ENCODE measurements at places on chromosomes 6 and 20.

- DNase-seq, result peak; percentile 93
These were observed 87.5 kb downstream of the ZFP64 start for GRCh38 chr20:52103913-52104545.

DNA sequence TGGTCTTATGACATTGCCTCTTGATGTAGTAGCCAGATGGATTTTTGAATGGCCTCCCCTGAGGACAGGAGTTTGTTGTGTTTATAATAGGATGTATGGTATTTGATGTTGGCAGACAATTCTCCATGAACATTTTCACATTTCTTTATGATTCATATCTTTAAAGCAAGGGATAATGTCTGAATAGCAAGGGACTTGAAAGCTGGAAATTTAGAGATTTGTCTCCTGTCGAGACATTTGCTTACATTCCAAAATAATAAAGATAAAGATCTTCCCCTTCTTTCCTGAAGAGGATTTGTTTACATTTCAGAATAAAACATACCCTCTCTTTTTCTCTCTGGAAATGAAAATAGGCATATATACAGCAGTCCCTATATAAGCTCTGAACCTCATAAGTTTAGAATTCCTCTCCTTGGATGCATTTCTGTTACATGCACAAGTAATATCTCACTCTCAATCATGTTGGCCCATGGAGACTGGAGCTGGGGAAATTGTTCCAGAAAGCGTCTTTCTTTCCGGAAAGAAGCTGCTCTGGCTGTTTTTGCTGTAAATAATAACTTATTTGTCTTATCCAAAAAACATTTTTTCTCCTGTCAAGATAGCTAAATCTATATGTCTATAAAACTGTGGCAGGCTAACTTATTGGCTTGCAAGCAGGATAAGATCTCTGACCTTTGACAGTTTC, 42.5 kb upstream of the ASCC3 start:
- no peak for DNase-seq

GRCh38 chr20:41276317-41276751, 41.2 kb downstream of the ZHX3 start:
- DNase-seq, result peak; percentile 15

- DNase-seq, result no peak
These were observed 10.5 kb downstream of the FAM120B start for GRCh38 chr6:170317076-170317475.

DNA sequence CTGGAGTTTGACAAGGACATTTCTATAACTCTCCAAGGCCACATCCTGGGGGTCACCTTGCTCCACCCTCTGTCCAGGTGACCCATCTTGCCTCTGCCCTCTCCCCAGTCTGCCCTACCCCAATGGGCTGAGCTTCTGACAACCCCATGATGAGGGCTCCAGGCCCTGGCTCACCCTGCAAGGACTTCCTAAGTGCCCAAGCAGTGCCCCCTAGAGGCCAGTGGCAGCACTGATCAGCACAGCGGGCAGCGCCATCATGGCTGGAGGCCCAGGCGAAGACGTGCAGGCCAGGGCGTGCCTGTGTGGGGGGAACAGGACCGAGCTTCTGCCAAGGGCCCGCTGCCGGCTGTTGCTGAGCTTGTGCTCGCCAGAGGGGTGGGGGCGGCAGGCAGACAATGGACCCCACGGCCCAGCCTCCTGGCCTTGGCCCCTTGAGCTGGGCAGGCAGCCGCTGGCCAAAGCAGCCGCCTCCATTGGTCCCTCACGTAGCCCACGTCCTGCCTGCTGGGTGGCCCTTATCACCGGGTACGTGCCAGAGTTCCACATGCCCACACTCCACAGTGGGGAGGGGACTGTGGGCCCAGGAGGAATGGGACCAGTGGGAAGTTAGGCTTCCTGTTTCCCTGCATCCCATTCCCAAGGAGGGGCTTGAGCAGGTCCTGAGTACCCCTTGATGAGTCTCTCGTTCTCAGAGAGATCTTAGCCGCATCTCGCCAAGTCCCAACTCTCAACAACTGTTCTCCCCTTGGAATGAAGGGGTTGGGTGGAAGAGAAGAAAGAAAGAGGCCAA, 64.3 kb downstream of the MRPL14 start:
- peak; percentile 62 for DNase-seq

DNA sequence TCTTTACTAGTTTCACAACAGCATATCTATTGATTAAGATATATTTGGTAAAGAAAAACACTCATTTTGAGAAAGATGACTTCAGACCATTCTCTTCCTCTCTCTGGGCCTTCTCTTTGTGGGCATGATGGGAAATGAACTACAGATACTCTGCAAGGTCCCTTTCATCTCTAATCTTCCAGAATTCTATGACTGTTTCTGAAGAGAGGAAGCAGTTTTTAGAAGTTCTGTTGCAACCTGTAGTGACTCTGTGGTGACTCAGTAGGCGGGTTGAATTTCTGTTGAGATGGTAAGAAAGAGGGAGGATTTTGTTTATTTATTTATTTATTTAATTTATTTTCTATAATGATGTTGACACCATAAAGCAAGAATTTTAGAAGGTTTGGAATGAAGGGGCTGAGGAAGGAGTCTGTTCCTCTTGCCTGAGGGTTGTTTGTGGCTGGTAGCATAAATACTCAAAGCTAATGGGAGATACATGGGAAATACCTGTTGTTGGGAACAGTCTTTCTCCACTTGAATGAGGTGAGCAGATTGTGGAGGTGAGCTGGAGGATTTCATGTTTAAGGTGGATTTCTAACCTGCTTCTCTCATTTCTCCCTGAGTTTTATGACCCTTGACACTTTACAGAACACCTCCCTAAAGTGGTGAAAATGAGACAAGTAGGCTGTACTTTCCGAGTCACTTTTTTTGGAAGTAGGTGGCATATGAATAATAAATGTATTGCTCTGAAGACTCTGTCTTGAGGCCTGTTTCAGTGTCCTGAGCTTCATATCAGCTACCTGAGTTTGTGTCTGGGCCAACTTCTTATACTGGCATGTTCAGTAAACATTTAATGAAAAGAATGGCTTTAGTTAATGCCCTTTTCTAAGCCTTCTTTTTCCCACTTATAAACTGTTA, 15.0 kb downstream of the ACSS2 start:
- peak; percentile 24 for DNase-seq

GRCh38 chr20:57990396-57990987, 238.0 kb downstream of the ANKRD60 start:
- no peak for DNase-seq

- peak; percentile 52 for DNase-seq
These were observed 136.6 kb downstream of the COL9A1 start for GRCh38 chr6:70166088-70166958.

DNA sequence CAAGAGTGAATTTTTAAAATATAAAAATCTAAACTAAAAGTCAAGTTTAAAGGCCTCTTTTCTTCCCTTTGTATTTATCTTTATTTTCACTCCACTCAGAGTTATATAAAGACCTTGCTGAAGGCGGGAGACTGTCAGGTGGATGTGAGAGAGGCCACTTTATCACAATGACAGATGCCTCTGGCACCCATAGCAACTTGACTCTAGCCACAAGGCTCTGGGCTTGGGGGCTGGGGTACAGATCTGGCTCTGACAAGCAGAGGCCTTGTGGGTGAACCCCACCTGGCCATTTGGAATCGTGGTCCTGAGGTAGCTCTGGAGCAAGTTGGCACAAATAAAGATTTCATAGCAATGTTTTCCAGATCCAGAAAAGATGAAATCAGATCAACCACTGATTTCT, 417.2 kb downstream of the RFPL4B start:
- no peak for DNase-seq

DNA sequence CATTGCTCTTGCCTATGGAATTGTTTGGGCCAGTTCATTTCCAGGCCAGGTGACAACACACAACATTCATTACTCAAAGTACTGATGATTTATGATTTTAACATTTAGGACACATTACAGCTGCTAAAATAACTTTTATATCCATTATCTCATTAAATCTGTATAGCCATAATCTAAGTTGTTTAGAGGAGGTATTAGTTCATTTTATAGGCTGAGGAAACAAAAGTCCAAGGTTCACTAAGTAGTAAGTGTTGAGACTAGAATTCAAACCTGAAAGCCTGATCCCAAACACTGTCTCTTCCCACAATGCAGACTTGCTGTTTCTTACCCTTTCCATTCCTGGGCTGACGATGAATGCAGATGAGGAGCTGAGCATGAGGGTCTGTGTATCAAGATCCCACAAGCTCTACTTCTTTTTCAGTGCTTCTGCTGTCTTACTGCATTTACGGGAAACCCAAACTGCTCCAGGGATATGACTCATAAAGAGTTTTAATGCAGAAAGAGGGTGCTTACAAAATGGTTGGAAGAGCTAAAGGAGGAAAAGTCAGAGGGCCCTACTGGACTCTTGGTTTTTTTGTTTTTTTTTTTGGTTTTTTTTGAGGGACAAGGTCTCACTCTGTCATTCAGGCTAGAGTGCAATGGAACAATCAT, 17.9 kb downstream of the TENT5A start:
- DNase-seq, result no peak

DNA sequence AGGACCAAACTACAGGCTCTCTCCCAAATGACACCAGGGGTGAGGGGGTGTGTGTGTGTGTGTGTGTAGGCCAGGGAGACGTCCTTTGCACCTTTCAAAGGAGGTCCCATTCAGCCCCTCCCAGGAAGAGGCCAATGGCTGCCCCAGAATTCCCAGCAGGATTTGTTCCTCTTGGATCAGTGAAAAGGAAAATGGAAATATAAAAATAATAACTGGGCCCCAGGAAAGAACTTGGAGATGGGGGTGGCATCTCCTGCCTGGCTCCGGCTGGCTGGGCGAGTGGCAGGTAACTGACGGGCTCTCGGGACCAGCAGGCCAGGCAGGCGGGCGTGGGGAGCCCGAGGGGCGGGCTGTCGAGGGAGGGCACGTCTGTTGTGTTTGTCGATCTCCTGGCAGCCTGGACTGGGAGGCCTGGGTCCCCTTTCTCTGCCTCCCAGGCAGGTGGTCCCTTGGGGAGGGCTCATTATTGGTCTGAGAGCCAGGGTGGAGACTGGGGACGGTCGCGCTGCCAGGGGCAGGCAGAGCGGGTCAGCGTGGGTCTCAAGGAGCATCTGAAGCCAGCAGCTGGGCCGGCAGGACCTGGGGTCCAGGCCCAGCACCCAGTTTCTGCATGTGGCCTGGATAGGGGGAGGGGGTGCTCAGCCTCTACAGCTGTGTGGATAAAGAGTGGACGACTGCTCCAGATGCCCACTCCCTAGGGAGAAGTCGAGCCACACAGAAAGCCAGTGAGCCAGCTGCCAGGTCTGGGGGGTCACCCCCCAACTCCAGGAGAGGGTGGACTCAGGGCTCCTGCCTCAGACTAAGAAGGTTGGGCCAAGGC, 3.1 kb downstream of the NOL4L start:
- no peak for DNase-seq

DNA sequence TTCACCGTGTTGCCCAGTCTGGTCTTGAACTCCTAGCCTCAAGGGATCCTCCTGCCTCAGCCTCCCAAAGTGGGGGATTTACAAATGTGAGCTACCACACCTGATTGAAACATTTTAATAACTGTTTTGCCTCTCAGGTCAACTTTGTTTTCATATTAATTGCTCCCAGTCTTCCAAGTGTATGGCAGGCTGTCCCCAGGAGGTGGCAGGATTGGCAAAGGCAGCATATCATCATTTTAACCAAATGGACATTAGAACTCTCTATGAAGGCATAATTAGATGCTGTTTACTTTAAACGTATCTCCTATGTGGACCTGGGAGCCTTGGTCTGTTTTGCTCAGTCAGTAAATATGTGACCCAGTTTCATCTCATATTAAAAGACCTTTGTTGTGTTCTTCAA, 59.2 kb upstream of the CSE1L start:
- peak; percentile 15 for DNase-seq

GRCh38 chr6:3843379-3844096, 5.6 kb upstream of the FAM50B start:
- DNase-seq, result no peak

GRCh38 chr6:159826968-159827647, 27.0 kb downstream of the PNLDC1 start:
- no peak for DNase-seq

DNA sequence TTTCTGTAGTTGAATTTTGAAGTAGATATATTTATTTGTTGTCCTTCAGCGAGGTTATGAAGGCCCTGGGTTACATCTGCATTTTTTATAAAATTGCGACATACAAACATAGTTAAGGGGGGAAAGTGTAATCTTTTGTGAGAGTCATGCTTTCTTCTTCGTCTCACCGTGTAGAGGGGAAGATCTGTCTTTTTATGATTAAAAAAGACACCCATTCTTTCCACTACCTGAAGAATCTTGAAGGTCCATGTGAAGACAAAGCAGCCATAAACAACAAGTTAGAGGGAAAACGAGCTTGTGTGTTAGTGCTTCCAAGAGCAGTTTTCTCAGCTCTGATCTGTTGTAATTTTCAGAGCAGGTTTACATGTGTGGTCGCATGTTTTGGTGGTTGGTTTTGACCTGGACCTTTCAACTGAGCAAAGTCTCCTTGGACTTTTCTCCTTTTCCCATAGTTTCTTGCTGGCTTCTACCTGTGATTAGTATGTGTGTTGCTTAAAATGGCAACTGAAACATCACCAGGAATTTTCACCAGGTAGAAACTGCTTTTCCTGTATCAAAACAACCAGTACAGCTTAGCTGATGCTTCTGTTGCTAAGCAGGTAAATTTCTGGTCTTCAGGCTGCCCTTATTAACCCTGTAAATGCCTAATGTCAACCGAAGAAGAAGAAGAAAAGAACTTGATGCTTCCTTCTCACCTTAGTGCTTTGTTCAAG, 37.3 kb downstream of the RREB1 start:
- DNase-seq, result no peak

DNA sequence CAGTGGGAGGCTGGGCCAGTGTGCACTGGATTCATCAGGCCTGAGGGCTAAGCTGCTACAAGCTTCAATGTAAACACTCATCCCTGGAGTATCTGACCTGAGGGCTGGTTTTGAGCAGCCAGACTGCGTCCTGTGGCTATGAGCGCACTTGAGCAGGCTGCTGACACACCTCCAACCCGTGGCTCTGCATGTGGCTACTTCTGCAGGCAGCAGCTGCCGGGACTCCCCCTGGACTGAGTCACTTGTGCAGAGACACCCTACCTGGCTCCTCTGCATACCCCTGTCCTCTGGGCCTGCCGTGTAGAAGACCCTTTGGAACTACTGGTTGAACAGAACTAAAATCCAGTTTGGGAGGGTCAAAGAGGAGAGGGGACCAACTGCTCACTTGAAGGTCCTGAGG, 172.0 kb downstream of the SCP2D1 start:
- DNase-seq, result no peak

GRCh38 chr20:61260905-61261304, 8.8 kb downstream of the CDH4 start:
- no peak for DNase-seq

- DNase-seq, result no peak
These were observed 18.4 kb upstream of the TNFAIP3 start for GRCh38 chr6:137848672-137849071.

- DNase-seq, result peak; percentile 50
These were observed 97.2 kb downstream of the SPTLC3 start for GRCh38 chr20:13105864-13106457.

GRCh38 chr6:34617231-34617630, 61.1 kb upstream of the SPDEF start:
- no peak for DNase-seq

Measured in KBM-7 (cell line).